Mucosa of gallbladder (tissue), 1 donor: ENCODE measurements at places on chromosomes 6 and 20. TPM values are rescaled to one million over a fixed set of nuclear protein-coding genes. Genes with fewer than 3 reads are reported as not detected.

DNA sequence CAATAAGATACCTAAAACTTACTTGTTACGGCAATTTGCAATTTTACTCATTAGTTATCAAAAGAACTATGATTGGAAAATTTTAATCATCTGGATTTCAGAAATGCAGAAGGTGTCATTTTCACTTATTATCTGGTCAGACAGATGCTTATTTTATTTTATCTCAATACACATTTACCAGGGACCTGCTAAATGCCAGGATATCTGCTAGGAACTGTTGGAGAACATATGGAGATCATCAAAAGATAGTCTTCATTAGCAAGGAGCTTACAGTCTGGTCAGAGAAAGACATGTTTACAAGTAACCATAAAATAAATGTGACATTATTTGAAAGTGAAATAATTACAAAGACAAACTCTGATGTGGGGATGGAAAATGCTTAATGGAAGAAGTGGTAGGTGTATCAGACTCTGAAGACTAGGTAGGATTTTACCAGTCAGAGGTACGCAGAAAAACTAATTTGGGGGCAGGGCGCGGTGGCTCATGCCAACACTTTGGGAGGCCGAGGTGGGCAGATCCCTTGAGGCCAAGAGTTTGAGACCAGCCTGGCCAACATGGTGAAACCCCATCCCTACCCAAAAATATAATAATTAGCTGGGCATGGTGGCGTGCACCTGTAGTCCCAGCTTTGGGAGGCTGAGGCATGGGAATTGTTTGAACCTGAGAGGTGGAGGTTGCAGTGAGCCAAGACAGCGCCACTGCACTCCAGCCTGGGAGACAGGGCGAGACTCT lies 137.8 kb downstream of the MYB start:
- no peak for DNase-seq

- no peak for DNase-seq
Observed at GRCh38 chr20:47061549-47061948, 166.9 kb downstream of the EYA2 start.

DNA sequence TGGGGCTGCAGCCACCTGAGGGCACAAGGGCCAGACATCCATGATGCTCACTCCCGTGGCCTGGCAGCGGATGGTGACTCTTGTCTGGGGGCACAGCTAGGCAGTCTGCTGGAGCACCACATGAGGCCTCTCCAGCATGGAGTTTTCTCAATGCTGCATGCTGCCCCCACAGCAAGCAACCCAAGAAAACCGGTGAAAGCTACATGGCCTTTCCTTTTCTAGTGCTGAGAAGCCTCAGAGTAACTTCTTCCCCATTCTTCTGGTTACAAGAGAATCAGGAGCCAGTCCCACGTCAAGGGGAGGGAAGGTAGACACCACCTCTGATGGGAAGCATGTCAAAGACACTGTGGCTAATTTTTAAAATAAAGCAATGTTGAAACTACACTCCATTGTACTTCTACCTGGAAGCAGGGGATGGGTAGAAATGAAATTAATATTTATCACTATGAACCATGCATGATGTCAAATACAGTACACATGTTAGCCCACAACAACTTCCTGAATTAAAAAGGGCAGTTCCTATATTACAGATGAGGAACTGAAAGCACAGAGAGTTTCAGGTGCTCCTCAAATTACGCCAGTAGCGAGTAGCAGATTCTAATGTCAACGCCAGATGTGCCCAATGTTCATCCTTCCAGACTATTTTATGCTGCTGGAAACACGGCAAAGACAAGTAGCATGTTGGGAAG lies 101.5 kb downstream of the LAMP5 start:
- no peak for DNase-seq

The HCK gene
- 11.7 TPM for total RNA-seq

The CUTA gene
- 238 TPM for total RNA-seq
